Activated CD4-positive, alpha-beta T cell treated with anti-CD3 and anti-CD28 coated beads, Interleukin-2, Interleukin-6, amounts not matched to agents 100 ng/mL and 50 ng/mL, durations not matched to agents 16 hours and 8 hours (primary cell): ENCODE measurements at places on chromosomes 13 and 19.

- DNase-seq = no peak
These were observed 243.3 kb upstream of the STARD13 start for GRCh38 chr13:33528896-33529295.

GRCh38 chr13:46672338-46673090 is 119.5 kb downstream of the LRCH1 start:
- DNase-seq = no peak

GRCh38 chr19:11092181-11092538 is 2.9 kb downstream of the LDLR start:
- DNase-seq = peak; percentile 75

DNA sequence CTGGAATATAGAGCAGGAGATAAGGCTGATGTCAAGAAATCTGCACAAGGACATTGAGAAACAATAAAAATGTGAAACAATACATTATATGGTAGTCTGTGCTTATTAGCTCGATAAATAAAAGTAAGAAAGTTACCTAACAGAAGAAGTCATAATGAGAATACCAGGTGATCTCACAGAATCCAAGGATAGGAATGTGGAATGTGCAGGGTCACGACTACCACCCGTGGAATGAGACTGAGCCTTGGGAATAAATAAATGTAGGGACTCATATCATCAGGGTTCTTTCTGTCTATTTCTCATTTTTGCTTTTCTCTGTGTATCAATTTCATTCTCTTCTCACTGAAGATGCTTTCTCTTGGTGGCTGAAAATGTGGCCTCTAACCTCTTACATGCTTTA is 26.0 kb upstream of the KBTBD7 start:
- DNase-seq = no peak

DNA sequence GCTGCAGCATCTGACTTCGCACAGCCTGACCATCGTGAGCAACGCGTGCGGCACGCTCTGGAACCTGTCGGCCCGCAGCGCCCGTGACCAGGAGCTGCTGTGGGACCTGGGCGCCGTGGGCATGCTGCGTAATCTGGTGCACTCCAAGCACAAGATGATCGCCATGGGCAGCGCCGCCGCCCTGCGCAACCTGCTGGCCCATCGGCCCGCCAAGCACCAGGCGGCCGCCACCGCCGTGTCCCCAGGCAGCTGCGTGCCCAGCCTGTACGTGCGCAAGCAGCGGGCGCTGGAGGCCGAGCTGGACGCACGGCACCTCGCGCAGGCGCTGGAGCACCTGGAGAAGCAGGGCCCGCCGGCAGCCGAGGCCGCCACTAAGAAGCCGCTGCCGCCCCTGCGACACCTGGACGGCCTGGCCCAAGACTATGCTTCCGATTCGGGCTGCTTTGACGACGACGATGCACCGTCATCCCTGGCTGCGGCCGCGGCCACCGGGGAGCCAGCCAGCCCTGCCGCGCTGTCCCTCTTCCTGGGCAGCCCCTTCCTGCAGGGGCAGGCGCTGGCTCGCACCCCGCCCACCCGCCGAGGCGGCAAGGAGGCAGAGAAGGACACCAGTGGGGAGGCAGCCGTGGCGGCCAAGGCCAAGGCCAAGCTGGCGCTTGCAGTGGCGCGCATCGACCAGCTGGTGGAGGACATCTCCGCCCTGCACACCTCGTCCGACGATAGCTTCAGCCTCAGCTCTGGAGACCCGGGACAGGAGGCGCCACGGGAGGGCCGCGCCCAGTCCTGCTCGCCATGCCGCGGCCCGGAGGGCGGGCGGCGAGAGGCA is 13.6 kb downstream of the C19orf25 start:
- peak; percentile 54 for DNase-seq

GRCh38 chr19:52638601-52639000 is 446 bp upstream of the ZNF83 start:
- DNase-seq = no peak
